Mammary epithelial cell (primary cell): ENCODE measurements at places on chromosomes 7 and 10. TPM values are rescaled to one million over a fixed set of nuclear protein-coding genes. Genes with fewer than 3 reads are reported as not detected.

- no peak for DNase-seq
Observed at GRCh38 chr7:50982626-50983025, 199.9 kb upstream of the GRB10 start.

DNA sequence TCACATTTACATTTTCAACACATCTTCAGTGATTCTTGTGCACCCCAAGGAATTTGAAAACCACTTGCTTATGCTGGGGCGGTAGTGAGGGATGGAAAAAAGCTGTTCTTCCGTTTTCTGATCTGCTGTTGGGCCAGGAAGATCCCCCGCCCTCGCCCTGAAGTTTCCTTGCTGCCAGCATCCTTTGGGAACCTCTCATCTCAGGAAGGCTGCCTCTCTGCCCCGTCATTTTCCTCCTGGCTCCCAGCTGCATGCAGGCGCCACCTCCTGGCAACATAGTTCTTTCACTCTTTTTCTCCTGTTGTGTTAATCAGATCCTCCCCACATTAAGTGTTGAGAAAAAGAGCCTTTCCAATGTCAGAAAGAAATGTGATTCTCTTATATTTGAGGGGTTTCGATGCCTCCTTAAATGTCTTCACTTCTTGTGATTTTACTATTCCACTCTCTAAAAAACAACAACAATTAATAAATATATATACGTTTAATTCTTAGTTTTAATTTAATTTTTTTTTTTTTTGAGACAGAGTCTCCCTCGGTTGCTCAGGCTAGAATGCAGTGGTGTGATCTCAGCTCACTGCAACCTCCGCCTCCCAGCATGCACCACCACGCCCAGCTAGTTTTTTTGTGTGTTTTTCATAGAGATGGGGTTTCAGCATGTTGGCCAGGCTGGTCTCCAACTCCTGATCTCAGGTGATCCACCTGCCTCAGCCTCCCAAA is 122.9 kb downstream of the RALA start:
- DNase-seq, result peak; percentile 69

Gene LIPM
- total RNA-seq, result not detected in 2 replicates

GRCh38 chr7:117041822-117042221 is 88.5 kb downstream of the ST7 start:
- no peak for DNase-seq

DNA sequence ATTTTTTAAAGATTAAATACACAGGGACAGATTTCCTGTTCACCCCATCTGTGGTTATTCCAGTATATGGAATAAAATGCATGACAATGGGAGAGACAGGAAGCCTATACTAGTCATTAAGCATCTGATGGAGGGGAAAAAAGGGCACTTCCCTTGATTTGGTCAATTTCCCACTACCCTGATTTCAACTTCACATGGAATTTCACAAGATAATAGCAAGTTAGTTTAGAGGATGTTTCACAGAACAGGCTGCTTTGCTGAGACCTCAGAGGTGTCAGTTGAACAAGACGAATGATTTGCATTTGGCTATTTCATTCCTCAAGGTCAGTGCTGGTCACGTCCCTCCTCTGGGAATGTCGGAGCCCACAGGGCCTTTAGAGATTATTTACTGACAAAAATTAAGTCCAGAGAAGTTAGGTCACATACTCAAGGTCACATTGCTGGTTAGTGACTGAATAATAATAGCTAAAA is 4.7 kb upstream of the ITPRIP start:
- no peak for DNase-seq

Gene EVX1
- total RNA-seq, result not detected in 2 replicates
